Hepatocyte (in vitro differentiated cells): ENCODE measurements at places on chromosomes 5 and 9. TPM values are rescaled to one million over a fixed set of nuclear protein-coding genes. Genes with fewer than 3 reads are reported as not detected.

GRCh38 chr9:14899042-14899814, 11.0 kb downstream of the FREM1 start:
- H3K4me1 ChIP-seq: peaks cover 5% of the 10 kb centered on the region
- no peak for DNase-seq
- H3K27me3 ChIP-seq: no peaks in the 10 kb centered on the region
- peak overlapping the region; percentile 42 for H3K27ac ChIP-seq
- no peaks in the 10 kb centered on the region for H3K36me3 ChIP-seq

GRCh38 chr5:14204785-14205321, 61.7 kb downstream of the TRIO start:
- no peaks in the 10 kb centered on the region for H3K36me3 ChIP-seq
- H3K4me3 ChIP-seq: no peak overlapping the region
- DNase-seq: peak; percentile 70
- H3K4me1 ChIP-seq: peaks cover 21% of the 10 kb centered on the region
- peak overlapping the region; percentile 73 for H3K27ac ChIP-seq

IL13 gene
- total RNA-seq: not detected in 2 replicates

DMRT3 gene
- not detected in 2 replicates for total RNA-seq
